ENCODE measurements at places on chromosomes 4 and X.
A peak's percentile ranks its signal among the peaks of the same experiment; 100 is the strongest.

DNA sequence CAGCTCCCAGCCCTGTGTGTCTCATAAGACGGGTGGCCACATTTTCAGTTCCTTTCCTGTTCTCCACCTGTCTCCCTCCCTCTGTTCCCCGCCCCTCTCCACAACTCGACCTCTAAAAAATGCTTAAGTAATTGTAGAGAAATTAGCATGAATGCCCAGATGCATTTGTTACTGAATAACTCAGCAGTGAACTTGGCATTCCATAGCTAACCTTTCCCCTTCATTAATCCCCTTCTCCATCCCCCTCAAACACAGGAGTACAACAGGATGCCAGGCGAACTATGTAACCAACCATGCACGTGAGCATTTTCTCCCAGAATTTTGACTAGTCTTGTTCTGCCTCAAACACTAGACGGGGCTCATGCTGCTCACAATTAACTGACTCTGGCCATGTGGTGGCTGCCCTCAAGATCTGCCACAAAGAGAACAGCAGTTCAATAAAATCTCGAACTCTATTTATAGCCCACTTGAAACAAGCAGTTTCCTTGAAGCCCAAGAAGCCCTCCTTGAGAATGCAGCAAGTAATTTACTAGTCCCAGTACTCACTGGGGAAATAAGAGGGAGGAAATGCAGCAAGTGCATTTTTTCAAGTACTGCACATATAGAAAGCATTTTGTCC lies 351.2 kb downstream of the ARHGAP24 start:
- DNase-seq, result no peak

GRCh38 chr4:140688711-140689598 lies 67.2 kb downstream of the TBC1D9 start:
- DNase-seq, result no peak

DNA sequence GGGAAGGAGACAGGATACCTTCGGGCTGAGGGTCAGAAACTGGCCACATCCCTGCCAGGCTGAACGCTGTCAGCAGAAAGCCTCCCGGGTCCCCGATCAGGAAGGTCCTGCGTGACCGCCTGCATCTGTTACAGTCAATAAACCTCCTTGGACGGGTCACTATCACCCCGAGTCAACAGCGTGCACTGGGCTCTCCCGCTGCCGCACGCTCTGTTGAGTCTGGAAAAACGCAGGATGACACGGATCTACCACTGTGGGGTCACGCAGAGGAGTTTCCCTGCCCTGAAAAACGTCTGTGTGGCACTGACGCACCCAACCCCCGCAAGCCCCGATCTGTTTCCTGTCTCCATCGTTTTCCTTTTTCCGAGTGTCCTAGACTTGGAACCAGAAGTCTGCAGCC lies 12.1 kb downstream of the PPP2R3B start:
- no peak for DNase-seq

DNA sequence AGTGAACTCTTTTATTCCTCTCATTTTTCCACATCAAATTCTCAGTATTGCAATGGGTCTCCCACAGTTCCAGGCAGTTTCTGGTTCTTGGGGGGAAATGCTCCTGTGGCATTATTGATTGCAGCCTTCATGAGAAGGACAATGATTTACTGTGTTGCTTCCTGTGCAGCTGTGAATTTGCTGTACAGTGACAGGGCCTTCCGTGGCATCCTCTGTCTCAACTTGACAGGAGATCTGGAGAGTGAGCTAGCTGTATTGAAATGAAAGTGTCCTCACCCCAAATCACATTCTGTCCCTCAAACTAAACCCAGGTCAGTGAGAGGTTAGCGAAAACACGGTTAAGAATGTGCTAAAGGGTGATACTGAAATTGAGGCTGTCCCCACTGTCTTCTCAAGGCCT lies 77.1 kb upstream of the ATOH1 start:
- DNase-seq, result no peak

- DNase-seq, result no peak
Measured at GRCh38 chr4:75920327-75920726, 18.1 kb upstream of the PPEF2 start.

GRCh38 chr4:99824070-99824599 lies 7.5 kb downstream of the DAPP1 start:
- DNase-seq, result no peak

- DNase-seq, result no peak
Measured at GRCh38 chr4:169260217-169260866, 10.4 kb downstream of the SH3RF1 start.

- no peak for DNase-seq
Measured at GRCh38 chr4:175637762-175638161, 174.3 kb downstream of the GPM6A start.

- DNase-seq, result no peak
Measured at GRCh38 chrX:101676571-101676970, 16.9 kb upstream of the ARMCX2 start.

DNA sequence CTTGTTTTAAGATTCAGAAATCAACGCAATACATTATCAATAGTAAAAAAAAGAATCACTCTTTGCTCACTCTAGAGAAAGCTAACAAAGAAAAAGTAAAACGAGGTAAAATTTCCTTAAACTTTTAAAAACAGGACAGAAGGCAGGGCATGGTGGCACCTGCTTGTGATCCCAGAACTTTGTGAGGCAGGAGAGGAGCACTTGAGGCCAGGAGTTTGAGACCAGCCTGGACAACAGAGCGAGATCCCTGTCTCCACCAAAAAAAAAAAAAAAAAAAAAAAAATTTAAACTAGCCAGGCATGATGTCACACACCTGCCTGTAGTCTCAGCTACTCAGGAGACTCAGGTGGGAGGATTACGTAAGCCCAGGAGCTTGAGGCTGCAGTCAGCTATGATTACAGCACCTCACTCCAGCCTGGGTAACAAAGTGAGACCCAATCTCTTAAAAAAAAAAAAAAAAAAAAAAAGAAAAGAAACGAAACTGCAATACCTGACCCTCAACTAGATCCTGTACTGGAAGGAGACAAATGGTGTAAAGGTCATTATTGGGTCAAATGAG lies 3.5 kb downstream of the CCNI start:
- peak; percentile 75 for DNase-seq

DNA sequence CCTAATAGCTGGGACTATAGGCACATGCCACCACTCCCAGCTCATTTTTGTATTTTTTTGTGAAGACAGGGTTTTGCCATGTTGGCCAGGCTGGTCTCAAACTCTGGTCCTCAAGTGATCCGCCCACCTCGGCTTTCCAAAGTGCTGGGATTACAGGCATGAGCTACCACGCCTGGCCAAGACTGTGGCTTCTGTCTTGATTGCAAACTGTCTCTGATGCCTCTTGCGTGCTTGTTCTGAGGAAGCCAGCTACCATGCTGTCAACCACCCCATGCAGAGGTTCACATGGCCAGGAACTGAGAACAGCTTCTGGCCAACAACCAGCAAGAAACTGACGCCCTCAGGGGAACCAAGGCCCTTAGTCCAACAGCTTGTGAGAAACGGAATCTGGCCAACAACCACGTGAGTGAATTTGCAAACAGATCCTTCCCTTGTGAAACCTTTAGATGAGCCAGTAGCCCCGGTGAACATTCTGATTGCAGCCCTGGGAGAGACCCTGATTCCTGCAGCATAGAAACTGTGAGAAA lies 71.2 kb downstream of the SUPT20HL2 start:
- no peak for DNase-seq

DNA sequence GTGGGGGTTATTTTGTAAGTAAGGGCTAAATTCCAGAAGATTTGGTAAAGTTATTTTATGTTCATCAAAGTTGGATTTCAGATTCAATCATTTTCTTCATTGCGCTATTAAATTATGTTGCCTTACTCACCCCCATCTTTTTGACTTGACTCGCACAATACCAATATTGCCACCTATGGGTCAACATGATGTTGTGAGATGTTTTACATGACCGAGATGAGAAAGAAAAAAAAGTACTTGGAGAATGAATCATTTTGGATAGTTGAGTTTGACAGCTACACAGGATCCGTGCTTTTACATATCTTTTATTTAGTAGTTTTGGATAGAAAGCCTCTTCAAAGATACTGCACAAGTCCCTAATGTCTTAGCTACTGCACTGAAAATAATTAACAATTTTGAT lies 224.2 kb upstream of the EMCN start:
- DNase-seq, result no peak

- no peak for DNase-seq
Measured at GRCh38 chrX:56798866-56799758, 70.1 kb downstream of the NBDY start.

DNA sequence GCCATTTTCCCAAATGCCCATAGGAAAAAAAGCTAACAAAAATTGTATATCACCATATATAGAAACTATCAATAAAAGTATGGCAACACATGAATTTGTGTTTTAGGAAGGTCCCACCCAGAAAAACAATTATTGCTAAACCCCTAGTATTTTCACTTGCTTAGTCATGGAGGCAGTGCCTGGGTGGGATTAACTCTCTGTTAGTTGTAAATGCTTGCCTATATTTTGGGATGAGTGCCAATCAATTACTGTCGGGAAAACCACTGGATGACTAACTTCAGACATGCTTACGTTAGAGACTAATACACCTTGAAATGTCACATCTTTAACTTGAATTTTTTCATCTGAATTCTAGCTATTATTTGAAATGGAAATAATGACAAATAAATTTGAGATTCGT lies 33.9 kb downstream of the TMPRSS11A start:
- no peak for DNase-seq

DNA sequence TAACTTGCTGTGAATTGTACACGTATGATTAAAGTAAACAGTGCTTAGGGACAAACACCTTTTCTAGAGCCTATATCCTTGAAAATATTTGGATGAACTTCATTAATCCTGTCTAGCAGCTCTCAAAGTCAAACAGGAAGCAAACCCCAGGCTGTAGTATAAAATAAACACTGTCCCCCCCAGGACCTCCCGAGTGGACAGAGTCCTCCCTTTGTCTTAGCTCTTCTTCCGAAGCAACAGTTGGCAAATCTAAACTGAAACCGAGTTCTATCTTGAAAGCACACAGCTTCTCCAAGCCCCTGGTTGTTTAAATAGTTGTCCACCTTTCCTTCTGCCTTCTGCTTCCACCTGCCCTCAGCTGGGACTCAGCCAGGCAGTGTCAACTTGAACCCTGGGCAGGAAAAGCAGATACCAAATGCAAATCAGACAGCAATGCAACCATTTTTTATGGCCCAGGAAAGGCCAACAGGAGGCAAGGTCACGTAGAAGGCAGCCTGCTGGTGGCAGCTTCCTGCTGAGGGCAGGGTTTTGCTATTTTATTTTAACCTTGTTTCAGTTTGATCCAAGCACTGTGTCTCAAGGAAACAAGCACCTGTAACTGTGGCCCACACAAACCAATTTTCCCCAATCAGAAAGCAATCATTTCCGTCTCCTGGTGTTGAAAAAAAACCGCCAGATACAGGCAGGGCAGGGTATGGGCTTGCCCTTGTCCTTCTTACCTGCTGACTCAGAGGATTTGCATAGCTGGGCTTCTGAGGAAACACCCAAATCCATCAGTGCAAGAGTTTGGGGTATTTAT lies 110.3 kb upstream of the KIT start:
- no peak for DNase-seq

- no peak for DNase-seq
Measured at GRCh38 chr4:116469582-116469981, 615.8 kb downstream of the TRAM1L1 start.

GRCh38 chrX:23103546-23103945 lies 103.8 kb downstream of the DDX53 start:
- no peak for DNase-seq

- DNase-seq, result no peak
Measured at GRCh38 chr4:69848028-69848427, 11.9 kb downstream of the SULT1E1 start.

DNA sequence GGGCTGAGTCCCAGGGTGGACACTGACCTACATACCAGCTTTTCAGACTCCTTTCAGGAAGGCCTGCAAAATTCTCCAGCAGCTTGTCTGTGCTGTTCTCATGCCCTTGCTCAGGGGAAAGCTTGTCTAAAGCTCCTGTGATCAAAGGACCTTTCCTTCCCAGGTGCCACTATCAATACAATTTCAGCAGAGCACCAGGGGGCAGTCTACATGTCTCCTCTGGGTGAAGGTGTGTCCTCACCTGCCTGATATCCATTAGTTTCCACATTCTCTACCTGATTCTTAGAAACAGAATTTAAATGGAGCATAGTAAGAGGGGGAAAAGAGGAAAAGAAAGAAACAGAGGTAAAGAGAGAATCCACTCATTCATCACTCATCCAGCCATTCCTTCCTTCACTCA lies 114.2 kb downstream of the PPARGC1A start:
- DNase-seq, result no peak

DNA sequence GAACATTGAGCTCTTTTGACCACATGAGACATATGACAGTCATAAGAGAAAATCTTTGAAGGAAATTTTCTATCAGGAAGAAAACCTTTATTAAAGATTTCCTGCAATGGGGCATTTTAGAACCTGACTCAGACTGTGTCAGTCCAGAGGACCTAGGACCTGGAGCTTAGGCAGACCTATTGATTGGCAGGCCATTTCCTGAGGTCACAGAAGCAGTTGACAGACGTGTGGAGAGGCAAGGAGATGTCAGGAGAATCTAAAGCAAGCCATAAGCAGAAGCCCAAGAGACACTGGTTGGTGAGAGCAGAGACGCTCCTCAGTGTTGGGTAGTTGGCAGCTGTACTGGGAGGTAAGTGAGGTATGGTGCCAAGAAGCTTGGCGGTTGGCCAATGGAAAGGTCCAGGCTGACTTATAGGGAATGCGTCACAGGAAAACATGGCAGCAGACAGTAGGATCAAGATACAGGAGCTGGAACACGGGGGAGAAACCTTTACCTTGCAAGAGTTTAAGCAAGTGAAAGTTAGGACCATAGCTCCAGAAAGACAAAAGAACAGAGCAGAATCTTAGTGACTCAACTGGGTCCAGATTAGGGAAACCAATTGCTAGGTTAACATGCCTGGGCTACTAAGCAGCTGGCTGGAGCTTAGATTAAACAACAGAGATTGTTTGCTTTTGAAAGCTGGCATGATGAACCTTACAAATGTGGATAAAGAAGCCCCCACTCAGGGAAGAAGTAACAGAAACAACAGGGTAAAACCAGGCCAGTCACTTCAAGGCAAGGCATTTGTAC lies 18.6 kb downstream of the PALLD start:
- no peak for DNase-seq

DNA sequence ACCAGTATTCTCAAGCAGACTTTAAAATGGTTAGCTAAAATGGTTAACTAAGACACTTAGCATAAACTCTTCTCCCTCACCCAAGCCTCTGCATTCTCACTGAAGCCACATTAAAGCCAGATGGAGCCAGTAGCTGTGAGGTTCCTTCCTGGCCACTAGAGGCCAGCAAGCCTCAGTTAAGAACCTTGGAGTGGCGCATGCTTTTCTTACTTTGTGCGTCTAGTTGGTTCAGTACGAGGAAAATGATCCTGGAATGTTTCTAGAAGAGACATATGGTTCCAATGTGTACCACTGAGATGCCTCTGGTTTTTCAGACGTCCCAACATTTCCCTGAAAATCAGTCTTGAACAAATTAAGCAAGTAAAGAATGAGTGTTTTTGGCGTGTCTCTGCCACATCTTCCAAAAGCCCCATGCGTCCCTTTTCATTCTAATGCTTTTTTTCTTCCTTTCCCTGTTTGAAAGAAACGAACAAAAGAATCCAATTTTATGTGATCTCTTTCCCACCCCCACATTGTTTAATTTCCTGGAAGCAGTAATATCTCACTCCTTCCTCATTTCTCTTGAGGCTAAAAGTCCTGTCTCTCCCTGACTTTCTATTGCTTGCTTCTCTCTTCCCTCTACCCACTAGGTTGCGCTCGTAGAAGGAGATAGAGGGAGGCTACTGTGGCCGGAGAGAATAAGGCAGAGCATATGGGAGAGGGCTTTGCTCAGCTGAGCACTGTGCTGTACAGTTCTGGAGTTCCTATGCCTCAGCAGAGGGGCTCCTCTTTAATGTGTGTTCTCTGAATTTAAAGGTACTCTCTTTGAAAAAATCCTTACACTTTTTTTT lies 82.9 kb upstream of the TAB3 start:
- peak; percentile 20 for DNase-seq

Measured in CD4-positive, alpha-beta T cell treated with Interleukin-4 for 1 hour (primary cell).